ENCODE measurements at places on chromosomes 2 and 18.

- no peak for DNase-seq
Measured at GRCh38 chr2:179355881-179356280, 91.2 kb upstream of the SESTD1 start.

- no peak for DNase-seq
Measured at GRCh38 chr2:101516349-101516748, 41.4 kb upstream of the RFX8 start.

- DNase-seq, result no peak
Measured at GRCh38 chr2:85394261-85394681, 15.9 kb downstream of the CAPG start.

DNA sequence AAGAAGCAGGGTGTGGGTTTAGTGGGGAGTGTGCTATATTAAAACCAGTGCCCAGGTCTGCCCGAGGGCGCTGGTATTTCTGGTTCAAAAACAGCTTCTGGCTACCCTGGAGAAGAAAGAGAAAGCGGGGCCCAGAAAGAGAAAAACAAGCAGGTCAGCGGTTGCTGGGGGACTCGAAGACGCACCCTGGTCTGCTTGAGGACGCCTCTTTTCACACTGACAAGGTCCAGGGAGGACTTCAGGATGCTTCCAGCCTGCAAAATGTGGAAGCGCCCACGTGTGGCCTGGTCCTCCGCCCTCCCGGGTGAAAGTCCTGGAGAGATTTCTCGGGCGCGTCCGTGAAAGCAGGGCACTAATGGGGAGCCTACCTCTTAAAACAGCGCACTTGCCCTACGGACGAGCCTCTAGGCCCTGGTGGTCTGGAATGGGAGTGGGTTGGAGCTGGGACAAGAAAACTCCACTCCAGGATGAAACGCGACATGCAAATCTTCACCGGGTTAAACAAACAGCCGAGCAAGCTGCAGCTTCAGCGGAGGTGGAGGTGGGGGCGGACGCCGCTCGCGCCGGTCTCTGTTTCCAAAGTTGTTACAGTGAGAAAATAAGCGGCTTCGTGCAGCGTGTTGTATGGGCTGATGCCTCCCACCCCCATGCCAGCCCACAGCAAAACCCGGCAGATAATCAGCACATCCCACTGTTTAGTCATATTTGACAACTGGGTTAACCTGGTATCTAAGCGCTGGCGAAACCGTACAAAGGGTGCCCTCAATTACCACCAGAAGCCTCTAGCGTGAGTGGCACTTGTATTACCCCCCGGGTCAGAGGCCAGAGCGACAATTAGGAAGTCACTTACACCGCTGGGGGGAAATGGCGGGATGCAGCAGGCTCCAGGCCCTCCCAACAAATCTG is 1.1 kb upstream of the SP9 start:
- DNase-seq, result no peak

DNA sequence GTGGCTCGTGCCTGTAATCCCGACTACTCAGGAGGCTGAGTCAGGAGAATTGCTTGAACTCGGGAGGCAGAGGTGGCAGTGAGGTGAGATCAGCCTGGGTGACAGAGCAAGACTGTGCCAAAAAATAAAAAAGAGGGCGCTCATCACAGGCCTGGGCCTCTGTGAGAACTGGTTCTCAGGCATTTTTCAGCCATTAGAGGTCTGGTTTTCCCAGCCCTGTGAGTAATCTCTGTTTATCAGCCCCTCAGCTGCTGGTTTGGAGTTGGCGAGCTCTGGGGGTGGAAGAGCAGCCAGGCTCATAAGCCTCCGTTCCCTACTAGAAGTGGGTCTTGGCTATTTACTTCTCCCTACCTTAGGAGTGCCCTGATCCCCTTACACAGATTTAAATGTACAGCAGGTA is 53.1 kb downstream of the CHRNA1 start:
- DNase-seq, result no peak

GRCh38 chr18:77099485-77100370 is 32.9 kb downstream of the MBP start:
- DNase-seq, result no peak

Measured in OCI-M1 (cell line).